ENCODE measurements at places on chromosomes 1 and 21.

- DNase-seq: peak; percentile 14
These were observed 22.2 kb upstream of the PRSS38 start for GRCh38 chr1:227793079-227793947.

- DNase-seq: no peak
These were observed 112.1 kb downstream of the GRIK1 start for GRCh38 chr21:29827647-29828046.

GRCh38 chr1:173869021-173869359, 810 bp downstream of the ZBTB37 start:
- DNase-seq: no peak

- no peak for DNase-seq
These were observed 90.2 kb upstream of the VCAM1 start for GRCh38 chr1:100629391-100629790.

DNA sequence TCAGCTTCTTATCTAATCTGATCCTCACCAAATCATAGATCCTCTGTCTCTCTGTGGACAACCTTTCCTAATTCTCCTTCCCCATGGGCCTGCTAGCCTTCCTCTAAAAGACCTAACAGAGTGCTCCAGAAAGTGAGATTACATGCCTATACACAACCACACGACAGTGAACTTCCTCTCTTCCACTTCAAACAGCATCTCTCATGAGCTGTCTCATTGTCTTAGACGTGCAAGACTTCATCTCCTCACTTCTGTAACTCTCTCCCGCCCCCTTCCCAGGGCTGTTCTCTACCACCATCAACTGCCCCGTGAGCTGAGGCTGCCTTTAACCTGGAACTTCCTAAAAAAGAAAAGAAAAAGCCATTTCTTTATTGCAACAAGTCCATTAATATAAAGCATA, 14.1 kb upstream of the A3GALT2 start:
- DNase-seq: no peak

- peak; percentile 64 for DNase-seq
These were observed 29.6 kb downstream of the VANGL2 start for GRCh38 chr1:160429702-160430535.

DNA sequence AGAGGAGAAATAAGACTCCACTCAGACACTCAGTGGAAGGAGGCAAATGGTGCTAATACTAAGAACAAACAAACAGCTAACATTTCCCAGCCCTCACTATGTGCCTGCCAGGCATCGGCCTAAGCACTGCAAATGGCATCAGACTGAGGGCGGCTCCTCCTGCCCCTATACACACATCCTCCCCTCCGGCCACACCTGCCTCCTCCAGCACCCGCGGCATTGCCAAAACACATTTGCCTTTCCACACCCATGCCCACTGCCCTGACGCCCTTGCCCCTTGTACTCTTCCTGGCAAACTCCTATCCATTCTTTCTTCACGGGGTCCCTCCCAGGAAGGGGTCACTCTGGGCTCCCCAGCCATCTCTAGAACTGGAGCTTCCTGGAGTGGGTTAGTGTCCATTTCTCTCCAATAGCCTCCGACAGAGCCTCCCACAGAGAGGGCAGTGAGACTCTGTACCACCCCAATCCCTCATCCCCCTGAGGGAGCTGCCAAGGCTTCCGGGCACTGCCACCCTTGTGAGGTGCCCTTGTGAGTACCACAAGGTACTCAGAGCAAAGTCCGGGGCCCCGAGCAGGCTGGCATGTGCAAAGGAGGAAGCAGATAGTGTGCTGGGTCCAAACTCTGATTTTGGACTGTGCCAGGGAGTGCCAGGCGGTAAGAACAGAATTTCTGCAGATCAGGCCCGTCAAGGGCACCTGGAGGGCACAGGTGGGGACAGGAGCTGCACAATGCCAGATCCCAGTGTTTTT, 959 bp downstream of the AKR7A3 start:
- DNase-seq: no peak

DNA sequence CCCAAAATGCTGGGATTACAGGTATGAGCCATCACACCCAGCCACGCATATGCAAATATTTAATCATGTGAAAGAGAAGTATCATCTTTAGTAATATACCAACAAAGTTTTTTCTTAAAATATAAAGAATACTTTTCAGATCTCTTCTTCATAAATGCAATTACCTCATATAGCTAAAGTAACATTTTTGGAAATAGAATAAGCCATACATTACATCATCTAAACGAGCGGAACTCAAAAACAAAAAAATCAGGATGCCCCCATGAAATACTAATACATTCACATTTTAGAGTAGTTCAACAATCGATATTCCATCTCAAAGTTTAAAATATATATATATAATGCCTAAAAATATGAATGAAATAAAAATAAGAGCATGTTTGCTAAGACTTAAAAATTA, 4.7 kb downstream of the NDC1 start:
- DNase-seq: no peak

All from GM10248 (cell line).